ENCODE measurements at places on chromosomes 1 and 21. TPM values are rescaled to one million over a fixed set of nuclear protein-coding genes. Genes with fewer than 3 reads are reported as not detected.

Gene SLC16A4
- 7.2 TPM for polyA plus RNA-seq

Gene ACTA1
- 3.9 TPM for polyA plus RNA-seq

Gene RIIAD1
- 0.78 TPM for polyA plus RNA-seq

Gene HES3
- polyA plus RNA-seq: not detected

Gene OPRD1
- 0.18 TPM for polyA plus RNA-seq

Gene DNAI4
- 12.2 TPM for polyA plus RNA-seq

Gene FMO4
- polyA plus RNA-seq: 21.5 TPM

Gene NCDN
- polyA plus RNA-seq: 14.8 TPM

Gene IRF6
- 23.7 TPM for polyA plus RNA-seq

Gene FCRLB
- polyA plus RNA-seq: 0.43 TPM

Gene OR2L13
- polyA plus RNA-seq: not detected

Gene LMNA
- 98.3 TPM for polyA plus RNA-seq
